ENCODE measurements at places on chromosomes 2 and 18. TPM values are rescaled to one million over a fixed set of nuclear protein-coding genes. Genes with fewer than 3 reads are reported as not detected.

The DLGAP1 gene
- 277 TPM for total RNA-seq

The ZNF516 gene
- total RNA-seq, result 21.9 TPM

The GMPPA gene
- 11.3 TPM for total RNA-seq

The SH2D6 gene
- total RNA-seq, result 0.94 TPM

The PSMD14 gene
- total RNA-seq, result 100 TPM

The IHH gene
- total RNA-seq, result not detected

The SERPINB11 gene
- total RNA-seq, result not detected

The SRD5A2 gene
- not detected for total RNA-seq

The TNP1 gene
- total RNA-seq, result not detected

The SLC23A3 gene
- 0.63 TPM for total RNA-seq

The C18orf54 gene
- total RNA-seq, result 13.5 TPM

The FHL2 gene
- total RNA-seq, result 4.1 TPM

The ACTG2 gene
- not detected for total RNA-seq

The RPRM gene
- total RNA-seq, result 71.7 TPM

The MYO1B gene
- 75.4 TPM for total RNA-seq

The TIGD1 gene
- 14.1 TPM for total RNA-seq

The SP140 gene
- total RNA-seq, result 1.9 TPM

The TUBB8B gene
- not detected for total RNA-seq

The DCDC2C gene
- 1.6 TPM for total RNA-seq

The RBM43 gene
- total RNA-seq, result 1.6 TPM

The LCT gene
- not detected for total RNA-seq

The CPLX4 gene
- not detected for total RNA-seq

The SLC9A4 gene
- 0.63 TPM for total RNA-seq

The SPAST gene
- 204 TPM for total RNA-seq

The CIB4 gene
- total RNA-seq, result not detected

The ARHGEF33 gene
- 6.9 TPM for total RNA-seq

The FAM228A gene
- total RNA-seq, result 9.4 TPM

The ANKRD30B gene
- total RNA-seq, result 2.2 TPM

The GKN2 gene
- not detected for total RNA-seq

The AOX1 gene
- 1.9 TPM for total RNA-seq

The PTPN4 gene
- 181 TPM for total RNA-seq

The ZBTB7C gene
- 0.94 TPM for total RNA-seq

The OR6B2 gene
- not detected for total RNA-seq

The SCN2A gene
- total RNA-seq, result 174 TPM

The ELAC1 gene
- 15.0 TPM for total RNA-seq

The CYP1B1 gene
- 1.9 TPM for total RNA-seq

The RBBP8 gene
- 22.2 TPM for total RNA-seq

The RNMT gene
- 57.6 TPM for total RNA-seq

The SLC4A5 gene
- total RNA-seq, result 13.8 TPM

The AMER3 gene
- total RNA-seq, result 45.4 TPM

The HDLBP gene
- 209 TPM for total RNA-seq

The PJVK gene
- total RNA-seq, result 11.0 TPM

The CHST10 gene
- total RNA-seq, result 89.2 TPM

The CD226 gene
- total RNA-seq, result 1.3 TPM

The GREB1 gene
- total RNA-seq, result 3.8 TPM

Measured in parietal lobe (tissue), 2 donors.